Central memory CD8-positive, alpha-beta T cell (primary cell): ENCODE measurements at places on chromosomes 11 and 22.

- H3K4me1 ChIP-seq: peaks cover 27% of the 10 kb centered on the region
- no peak overlapping the region for H3K4me3 ChIP-seq
- no peak overlapping the region for H3K27ac ChIP-seq
- no peak for DNase-seq
- peaks cover 15% of the 10 kb centered on the region for H3K36me3 ChIP-seq
Measured at GRCh38 chr22:47059701-47060161, 297.3 kb downstream of the TBC1D22A start.

DNA sequence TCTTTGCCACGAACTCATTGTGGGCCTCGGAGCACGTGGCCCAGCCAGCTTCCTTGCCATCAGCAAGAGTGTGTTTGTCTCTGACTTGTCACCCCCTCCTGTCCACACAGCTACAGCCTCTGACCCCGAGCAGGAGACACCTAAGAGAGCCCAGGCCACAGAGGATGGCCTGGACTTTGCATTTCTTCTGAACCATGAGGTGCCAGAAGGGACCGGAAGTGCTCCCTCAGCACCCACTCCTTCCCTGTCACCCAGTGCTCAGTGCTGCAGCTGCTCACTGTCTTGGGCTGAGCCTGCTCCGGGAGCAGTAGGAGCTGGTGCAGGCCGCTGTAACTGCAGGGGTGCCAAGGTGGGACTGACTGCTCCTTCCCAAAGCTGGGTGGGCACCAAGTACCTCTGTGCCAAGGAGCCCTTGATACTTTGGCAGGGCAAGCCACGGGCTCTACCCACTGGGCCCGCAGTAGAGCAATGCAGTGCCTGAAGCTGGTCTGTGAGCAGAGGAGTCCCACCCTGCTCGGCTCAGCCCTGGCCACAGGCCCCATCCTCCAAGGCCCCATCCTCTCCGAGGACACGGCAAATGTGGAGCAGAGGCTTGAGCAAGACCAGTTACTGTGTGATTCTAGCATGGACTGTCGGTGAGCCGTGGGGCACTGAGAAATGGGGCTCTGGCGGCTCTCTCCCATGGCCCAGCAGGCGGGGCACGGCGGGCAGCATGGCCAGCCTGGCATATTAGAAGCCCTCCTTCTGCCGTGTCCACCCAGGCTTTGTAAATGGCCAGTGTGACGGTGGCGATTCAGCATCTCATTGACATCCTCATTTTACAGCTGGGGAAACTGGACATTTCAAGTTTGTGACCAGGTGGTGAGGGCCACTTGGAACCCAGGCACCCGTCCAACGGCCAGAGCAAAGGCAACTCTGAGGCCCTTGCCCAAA is 6.3 kb downstream of the GRK2 start:
- peaks cover 70% of the 10 kb centered on the region for H3K4me1 ChIP-seq
- no peaks in the 10 kb centered on the region for H3K27me3 ChIP-seq
- DNase-seq: no peak

- no peak for DNase-seq
- no peak overlapping the region for H3K27ac ChIP-seq
- H3K27me3 ChIP-seq: peaks cover 8% of the 10 kb centered on the region
Measured at GRCh38 chr11:73614591-73614990, 16.7 kb upstream of the FAM168A start.

DNA sequence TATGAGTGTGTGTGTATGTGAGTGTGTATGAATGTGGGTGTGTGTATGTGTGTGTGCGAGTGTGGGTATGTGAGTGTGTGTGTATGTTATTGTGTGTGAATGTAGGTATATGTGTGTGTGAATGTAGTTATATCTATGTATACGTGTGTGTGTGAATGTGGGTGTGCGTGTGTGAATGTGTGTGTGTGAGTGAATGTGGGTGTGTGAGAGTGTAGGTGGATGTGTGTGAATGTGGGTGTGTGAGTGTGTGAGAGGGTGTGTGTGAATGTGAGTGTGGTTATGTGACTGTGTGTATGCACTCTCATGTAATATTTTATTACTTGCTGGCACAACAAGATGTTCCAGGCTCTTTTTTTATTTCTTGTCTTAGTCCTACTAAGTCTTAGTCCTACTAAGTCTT is 513.4 kb upstream of the B3GAT1 start:
- H3K4me1 ChIP-seq: no peaks in the 10 kb centered on the region
- DNase-seq: no peak
- H3K27ac ChIP-seq: no peak overlapping the region

- DNase-seq: no peak
- H3K4me3 ChIP-seq: no peak overlapping the region
- peaks cover 72% of the 10 kb centered on the region for H3K27me3 ChIP-seq
- peaks cover 5% of the 10 kb centered on the region for H3K4me1 ChIP-seq
Measured at GRCh38 chr11:16926883-16927626, 87.2 kb downstream of the PLEKHA7 start.

DNA sequence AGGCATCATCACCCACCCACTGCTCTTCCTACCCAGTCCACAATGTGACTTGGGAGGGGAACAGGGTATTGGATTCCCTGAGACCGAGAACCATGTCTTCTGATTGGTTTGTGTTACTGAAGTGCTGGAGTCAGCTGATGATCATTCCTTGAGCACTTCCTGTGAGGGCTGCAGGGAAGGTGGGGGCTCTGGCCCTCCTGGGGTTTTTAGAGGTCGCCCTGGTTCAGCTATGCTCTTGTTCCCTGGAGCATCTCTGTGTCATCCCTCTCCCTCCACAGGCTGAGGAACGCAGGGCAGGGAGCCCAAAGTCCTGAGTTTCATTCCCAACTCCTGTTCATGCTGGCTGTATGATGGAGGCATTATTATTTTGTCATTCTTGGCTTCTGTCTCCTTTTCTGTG is 6.7 kb downstream of the ZC3H7B start:
- no peaks in the 10 kb centered on the region for H3K27me3 ChIP-seq
- H3K4me1 ChIP-seq: peaks cover 52% of the 10 kb centered on the region
- H3K36me3 ChIP-seq: peaks cover 10% of the 10 kb centered on the region

DNA sequence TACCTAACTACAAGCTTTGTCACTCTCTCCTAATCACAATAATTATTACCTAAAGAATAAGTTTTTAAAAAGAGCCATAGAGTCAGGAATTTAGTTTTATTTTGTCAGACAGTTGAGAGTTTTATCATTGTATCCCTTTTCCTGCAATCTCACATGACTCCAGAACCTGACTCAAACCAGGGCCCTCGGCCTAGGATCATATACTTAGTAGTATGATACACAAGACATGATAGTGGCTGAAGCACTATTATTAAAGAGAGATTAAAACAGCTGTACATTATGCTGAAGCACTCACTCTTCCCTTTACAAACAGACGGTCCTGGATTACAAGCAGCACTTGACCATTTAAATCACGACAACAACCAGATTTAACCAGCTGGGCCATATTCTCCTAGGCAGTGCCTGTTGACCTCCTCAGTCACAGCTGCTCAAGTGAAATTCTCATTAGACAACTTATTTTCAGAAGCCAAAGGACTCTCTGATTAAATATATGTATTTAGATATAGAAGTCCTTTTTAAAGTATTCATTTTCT is 44.0 kb downstream of the SOX6 start:
- no peak overlapping the region for H3K27ac ChIP-seq
- H3K4me3 ChIP-seq: no peak overlapping the region
- no peaks in the 10 kb centered on the region for H3K36me3 ChIP-seq
- no peaks in the 10 kb centered on the region for H3K27me3 ChIP-seq
- no peak for DNase-seq

GRCh38 chr11:47466201-47466600 is 17.3 kb upstream of the RAPSN start:
- H3K4me3 ChIP-seq: no peak overlapping the region
- peaks cover 34% of the 10 kb centered on the region for H3K4me1 ChIP-seq
- peaks cover 48% of the 10 kb centered on the region for H3K36me3 ChIP-seq
- no peaks in the 10 kb centered on the region for H3K27me3 ChIP-seq

GRCh38 chr11:100810666-100811065 is 123.6 kb downstream of the ARHGAP42 start:
- no peaks in the 10 kb centered on the region for H3K36me3 ChIP-seq
- no peaks in the 10 kb centered on the region for H3K27me3 ChIP-seq
- no peak overlapping the region for H3K27ac ChIP-seq
- H3K4me1 ChIP-seq: no peaks in the 10 kb centered on the region

DNA sequence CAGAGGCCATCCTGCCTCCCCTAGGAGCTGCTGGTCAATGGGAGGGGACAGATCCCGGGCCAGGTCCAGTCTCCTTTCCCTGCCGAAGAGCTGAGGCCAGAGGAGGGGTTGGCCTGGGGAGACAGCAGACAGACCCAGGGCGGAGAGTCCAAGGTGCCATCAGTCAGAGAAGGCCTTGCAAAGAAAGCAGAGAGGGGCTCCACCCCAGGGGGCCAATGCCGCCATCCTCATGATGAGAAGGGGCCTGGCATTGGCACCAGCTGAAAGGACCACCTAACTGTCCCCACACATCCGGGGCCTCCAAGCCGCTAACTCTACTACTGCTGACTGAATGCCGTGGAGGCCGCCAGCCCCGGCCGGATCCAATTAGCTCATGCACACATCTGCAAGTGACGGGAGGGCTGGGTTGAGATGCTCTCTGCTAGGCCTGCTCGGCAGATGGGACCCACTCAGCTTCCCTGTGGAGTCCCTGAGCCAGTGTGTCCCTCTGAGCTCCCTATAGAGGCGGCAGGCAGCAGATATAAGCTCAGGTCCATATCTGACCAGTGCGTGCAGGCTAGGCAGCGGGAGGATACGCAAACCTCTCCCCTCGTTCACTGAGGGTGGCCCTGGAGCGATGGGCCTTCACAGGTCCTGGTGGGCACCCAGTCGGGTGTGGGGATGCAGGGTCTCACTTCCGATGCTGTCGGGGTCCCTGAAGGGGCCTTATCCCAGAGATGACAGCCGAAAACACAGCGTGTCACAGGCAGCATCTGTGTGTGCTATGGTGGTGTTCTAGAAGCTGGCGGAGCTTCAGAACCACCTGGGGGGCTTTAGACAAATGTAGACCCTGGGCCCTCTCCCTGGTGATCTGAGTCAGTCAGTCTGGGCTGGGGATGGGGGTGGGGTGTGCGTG is 183.9 kb downstream of the CTTN start:
- no peaks in the 10 kb centered on the region for H3K4me1 ChIP-seq
- DNase-seq: no peak
- peaks cover 32% of the 10 kb centered on the region for H3K27me3 ChIP-seq
- no peaks in the 10 kb centered on the region for H3K36me3 ChIP-seq
- H3K4me3 ChIP-seq: no peak overlapping the region

- H3K4me3 ChIP-seq: no peak overlapping the region
- peaks cover 24% of the 10 kb centered on the region for H3K4me1 ChIP-seq
- peaks cover 8% of the 10 kb centered on the region for H3K36me3 ChIP-seq
- H3K27ac ChIP-seq: no peak overlapping the region
- no peaks in the 10 kb centered on the region for H3K27me3 ChIP-seq
Measured at GRCh38 chr11:87082590-87082989, 44.9 kb downstream of the TMEM135 start.
